Airway epithelial cell (primary cell): ENCODE measurements at places on chromosomes 2 and 18. TPM values are rescaled to one million over a fixed set of nuclear protein-coding genes. Genes with fewer than 3 reads are reported as not detected.

GNAL gene
- total RNA-seq, result 4.5 and 5.1 TPM in 2 replicates

ITGA4 gene
- 1.6 and 3.6 TPM in 2 replicates for total RNA-seq

SP5 gene
- not detected in 2 replicates for total RNA-seq

FAP gene
- 3.2 and 4.3 TPM in 2 replicates for total RNA-seq

UBR3 gene
- 11.9 and 18.5 TPM in 2 replicates for total RNA-seq

SLC4A5 gene
- 0.14 TPM in 1 of 2 replicates, not detected in the other for total RNA-seq

ENOSF1 gene
- total RNA-seq, result 19.8 and 22.8 TPM in 2 replicates

FAM110C gene
- total RNA-seq, result 12.9 and 14.2 TPM in 2 replicates

FEV gene
- not detected in 2 replicates for total RNA-seq

NEUROD1 gene
- not detected in 2 replicates for total RNA-seq

SPP2 gene
- total RNA-seq, result not detected in 2 replicates

RUFY4 gene
- not detected in 2 replicates for total RNA-seq

TANK gene
- 32.0 and 43.4 TPM in 2 replicates for total RNA-seq

CDH20 gene
- not detected in 2 replicates for total RNA-seq

MAP3K20 gene
- 20.3 and 28.9 TPM in 2 replicates for total RNA-seq

CROCC2 gene
- not detected in 2 replicates for total RNA-seq

EFR3B gene
- total RNA-seq, result 0.23 and 0.28 TPM in 2 replicates

C1D gene
- total RNA-seq, result 30.4 and 43.1 TPM in 2 replicates

EVX2 gene
- not detected in 2 replicates for total RNA-seq

PMS1 gene
- total RNA-seq, result 16.4 and 18.5 TPM in 2 replicates

OSBPL6 gene
- 1.6 and 3.9 TPM in 2 replicates for total RNA-seq

RNF125 gene
- total RNA-seq, result 0.14 and 1.3 TPM in 2 replicates

OTOF gene
- total RNA-seq, result not detected in 2 replicates

CDH2 gene
- 0.56 and 1.3 TPM in 2 replicates for total RNA-seq

GPR35 gene
- 0.28 TPM in 1 of 2 replicates, not detected in the other for total RNA-seq

COL4A4 gene
- total RNA-seq, result 0.05 and 0.07 TPM in 2 replicates

RAB1A gene
- total RNA-seq, result 68.8 and 98.6 TPM in 2 replicates

SOCS6 gene
- 17.9 and 19.4 TPM in 2 replicates for total RNA-seq

MDH1B gene
- total RNA-seq, result 0.14 and 0.28 TPM in 2 replicates

DLX1 gene
- not detected in 2 replicates for total RNA-seq

CHST9 gene
- total RNA-seq, result 3.0 and 3.2 TPM in 2 replicates

DSC1 gene
- 0.05 and 0.28 TPM in 2 replicates for total RNA-seq

PROC gene
- total RNA-seq, result 1.3 and 2.4 TPM in 2 replicates

VWC2L gene
- not detected in 2 replicates for total RNA-seq

ZDBF2 gene
- total RNA-seq, result 2.8 and 4.2 TPM in 2 replicates

PPP1R1C gene
- total RNA-seq, result 2.2 and 14.6 TPM in 2 replicates

SERPINB12 gene
- total RNA-seq, result 0.28 TPM in 1 of 2 replicates, not detected in the other

ARHGAP28 gene
- 1.4 and 2.4 TPM in 2 replicates for total RNA-seq

RPRD1A gene
- total RNA-seq, result 39.8 and 42.7 TPM in 2 replicates

C2orf76 gene
- total RNA-seq, result 5.4 and 8.6 TPM in 2 replicates

LIMS2 gene
- not detected in 2 replicates for total RNA-seq

FBXO36 gene
- total RNA-seq, result 3.3 and 4.0 TPM in 2 replicates

CCL20 gene
- total RNA-seq, result 14.9 and 17.5 TPM in 2 replicates

GEN1 gene
- total RNA-seq, result 11.1 and 11.8 TPM in 2 replicates

LIPG gene
- total RNA-seq, result 37.8 and 40.8 TPM in 2 replicates

PASK gene
- 6.5 and 8.3 TPM in 2 replicates for total RNA-seq

PLGLB2 gene
- total RNA-seq, result not detected in 2 replicates

ASXL3 gene
- total RNA-seq, result under 0.01 and 0.05 TPM in 2 replicates

MAL gene
- total RNA-seq, result 6.1 and 8.5 TPM in 2 replicates
